ENCODE measurements at places on chromosomes 4 and X.

DNA sequence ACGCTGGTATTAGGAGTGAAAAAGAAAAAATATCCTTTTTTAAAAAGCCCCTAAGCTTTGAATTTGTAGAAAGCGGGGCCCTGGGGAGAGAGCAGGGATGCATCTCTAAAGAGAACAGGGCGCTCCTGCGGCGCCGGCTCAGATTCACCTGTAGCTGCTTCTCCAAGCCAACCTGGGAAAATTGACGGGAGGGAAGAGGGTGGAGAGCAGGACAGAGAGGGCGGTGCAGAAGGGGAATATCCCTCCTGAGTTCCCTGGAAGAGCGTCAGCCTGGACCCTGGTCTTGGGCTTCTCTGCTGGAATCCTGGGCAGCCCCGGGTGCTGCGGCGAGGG, 776 bp upstream of the SOWAHD start:
- DNase-seq, result no peak

- DNase-seq, result no peak
Measured at GRCh38 chr4:166091912-166092510, 219.0 kb downstream of the TLL1 start.

DNA sequence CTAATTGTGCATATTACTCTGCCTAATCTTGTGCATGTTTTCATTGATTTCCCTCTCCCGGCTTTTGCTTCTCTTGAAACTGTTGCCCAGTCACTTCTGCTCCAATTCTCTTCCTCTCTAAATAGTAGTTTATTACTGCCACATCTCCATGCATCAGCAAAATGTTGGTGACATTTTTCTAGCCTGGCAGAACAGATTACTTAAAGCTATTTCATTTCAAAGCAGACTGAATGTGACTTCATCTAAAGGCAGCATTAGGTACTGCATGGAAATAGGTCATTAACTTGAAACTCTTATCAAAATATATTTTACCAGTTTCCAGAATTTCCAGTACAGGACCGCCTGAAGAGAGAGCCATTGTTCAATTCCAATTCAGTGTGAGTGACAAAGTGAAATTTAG, 52.4 kb downstream of the HPGDS start:
- DNase-seq, result no peak

DNA sequence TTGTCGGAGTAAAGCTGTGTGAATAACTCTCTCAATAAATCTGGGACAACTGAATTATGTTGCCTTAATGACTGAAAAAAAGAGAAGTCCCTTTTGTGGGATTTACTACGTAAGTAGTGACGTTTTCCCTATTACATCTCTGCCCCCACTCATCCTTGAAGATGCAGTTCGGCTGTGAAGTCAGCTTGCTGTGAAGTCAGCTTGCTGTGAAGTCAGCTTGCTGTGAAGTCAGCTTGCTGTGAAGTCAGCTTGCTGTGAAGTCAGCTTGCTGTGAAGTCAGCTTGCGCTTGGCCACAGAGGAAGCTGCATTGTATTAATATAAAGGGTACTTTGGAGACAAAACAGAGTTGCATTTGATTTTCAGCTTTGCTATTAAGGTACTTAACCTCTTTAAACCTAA, 8.0 kb upstream of the VAMP7 start:
- DNase-seq, result no peak

- DNase-seq, result no peak
Measured at GRCh38 chr4:105092768-105093167, 53.9 kb upstream of the TET2 start.

DNA sequence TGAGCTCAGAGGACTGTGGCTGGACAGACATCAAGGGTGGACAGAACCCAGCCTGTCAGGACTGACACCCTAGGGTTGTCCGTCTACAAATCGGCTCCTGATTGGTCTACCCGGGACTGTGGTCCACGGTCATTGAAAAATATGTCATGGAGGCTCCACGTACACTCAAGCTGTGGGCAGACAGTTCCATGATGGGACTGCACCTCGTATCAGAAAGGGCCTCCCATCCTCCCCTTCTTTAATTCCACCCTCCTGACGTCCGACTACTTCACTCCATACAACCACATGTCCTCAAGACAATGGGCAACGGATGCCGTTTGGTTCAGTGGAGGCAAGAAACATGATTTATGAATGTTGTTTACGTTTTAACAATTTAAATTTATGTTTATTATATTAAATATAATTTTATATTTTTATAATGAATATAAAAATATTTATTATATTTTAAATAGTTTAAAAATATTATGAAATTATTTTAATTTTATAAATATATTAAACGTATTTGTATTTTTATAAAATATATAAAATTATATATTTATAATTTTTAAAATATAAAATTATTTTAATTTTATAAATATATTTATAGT, 58.0 kb upstream of the SHOX start:
- no peak for DNase-seq

DNA sequence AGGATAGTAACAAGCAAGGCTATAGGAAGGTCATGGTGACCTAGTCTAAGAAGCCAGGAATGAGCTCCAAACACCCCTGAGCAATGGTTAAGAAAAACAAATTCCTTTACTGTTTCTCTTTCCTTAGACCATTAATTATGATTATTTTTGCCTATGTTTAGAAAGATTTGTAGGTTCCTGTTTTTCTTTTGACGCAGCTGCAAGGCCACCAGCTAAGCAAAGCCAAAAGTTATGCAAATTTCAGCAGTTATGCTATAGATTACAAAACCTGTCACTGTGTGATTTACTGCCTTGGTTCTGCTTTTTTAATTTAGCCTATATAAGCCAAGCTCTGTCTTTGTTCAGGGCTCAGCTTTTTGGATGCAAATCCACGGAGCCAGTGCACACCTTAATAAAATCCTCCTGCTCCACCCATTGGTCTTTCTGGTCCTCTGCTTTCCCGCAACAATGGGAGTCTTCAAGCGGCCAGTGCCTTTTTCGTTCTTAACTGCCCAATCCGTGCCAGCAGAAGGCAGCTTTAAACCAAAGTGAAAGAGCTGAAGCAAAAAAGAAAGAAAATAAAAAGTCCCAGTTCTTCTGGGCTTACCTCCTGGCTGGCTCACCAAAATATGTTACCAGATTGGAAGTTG, 1.4 kb upstream of the CEP135 start:
- no peak for DNase-seq

- no peak for DNase-seq
Measured at GRCh38 chr4:140952717-140953116, 180.6 kb downstream of the RNF150 start.

DNA sequence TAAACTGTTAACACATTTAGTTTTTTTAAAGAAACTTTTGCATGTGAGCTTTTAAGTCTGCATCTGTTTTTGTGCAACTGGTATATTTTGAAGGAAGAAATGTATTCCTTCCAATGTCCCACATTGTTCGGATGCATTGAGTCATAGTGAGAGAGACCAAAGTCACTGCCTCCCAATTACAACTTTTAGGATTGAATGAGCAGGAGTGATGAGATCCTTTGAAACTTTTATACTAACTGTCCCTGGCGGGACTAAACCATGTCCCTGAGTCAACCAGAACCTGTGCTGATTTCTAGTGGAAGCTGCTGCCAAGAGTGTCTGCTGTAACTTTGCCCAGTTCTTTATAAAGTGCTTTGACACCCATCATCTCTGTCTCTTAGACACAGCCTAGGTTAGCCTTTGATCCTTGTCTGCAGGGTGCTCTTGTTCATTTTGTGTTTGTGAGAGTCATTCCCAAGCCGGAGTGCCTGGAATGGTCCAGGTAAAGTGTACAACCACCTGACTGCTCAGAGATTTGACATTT, 122.7 kb downstream of the ZNF518B start:
- DNase-seq, result no peak

- DNase-seq, result no peak
Measured at GRCh38 chrX:147072747-147073146, 258.2 kb upstream of the CXorf51A start.

DNA sequence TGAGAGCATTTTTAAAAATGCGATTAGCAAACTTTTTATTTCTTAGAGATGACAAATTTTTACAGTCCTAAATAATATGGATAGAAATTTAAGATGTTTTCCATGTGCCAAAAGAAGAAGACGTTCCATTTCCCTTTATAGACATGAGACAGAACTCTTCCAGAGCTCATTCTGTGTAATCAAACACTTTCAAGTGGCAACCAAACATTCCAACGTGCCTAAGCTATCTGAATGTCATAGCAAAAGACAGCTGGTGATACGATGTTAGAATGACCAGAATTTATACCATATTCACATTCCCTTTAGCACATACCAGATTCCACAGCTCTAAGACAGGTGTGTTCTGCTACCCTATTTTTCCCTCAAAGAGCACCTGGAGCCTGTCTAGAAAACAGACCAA, 133.2 kb downstream of the ENOX2 start:
- no peak for DNase-seq

DNA sequence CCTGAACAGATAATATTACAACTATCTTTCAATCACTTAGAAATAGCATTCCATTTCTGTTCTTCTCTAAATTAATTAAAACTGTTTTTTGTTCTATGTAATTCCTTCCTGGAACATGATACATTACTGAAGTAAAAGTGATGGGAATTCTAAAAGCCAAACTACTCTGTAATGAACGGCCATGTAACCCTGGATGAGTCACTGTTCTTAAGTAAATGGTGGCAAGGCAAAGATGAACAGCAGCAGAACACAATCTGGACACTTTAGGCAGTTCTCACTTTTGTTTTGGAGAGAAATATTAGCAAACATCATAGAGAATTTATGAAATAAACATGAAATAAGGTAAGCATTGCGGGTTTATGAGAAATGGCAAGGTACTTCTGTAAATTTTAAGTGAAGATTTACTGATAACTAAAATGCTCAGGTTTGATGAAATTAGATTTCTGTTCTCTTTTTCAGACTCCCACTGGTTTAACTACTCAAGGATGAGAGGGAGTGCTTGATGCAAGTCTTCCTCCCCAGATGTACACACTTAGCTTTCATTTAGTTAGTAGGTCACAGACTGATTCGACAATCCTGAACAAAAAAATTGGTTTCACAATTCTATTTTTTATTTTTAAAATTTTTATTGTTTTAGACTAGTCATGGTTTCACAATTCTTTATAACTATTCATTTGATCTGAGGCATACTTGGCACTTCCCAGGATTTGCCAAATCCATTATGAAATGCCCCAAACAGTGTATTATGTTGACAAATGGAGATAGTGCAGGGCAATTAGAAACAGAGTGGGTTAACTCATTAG, 964 bp upstream of the GPR82 start:
- no peak for DNase-seq

- no peak for DNase-seq
Measured at GRCh38 chr4:180832073-180832472, 1411.1 kb upstream of the TENM3 start.

GRCh38 chrX:74249963-74250362, 54.0 kb upstream of the ZCCHC13 start:
- no peak for DNase-seq

- DNase-seq, result no peak
Measured at GRCh38 chrX:135273162-135273561, 21.3 kb downstream of the ETDA start.

- no peak for DNase-seq
Measured at GRCh38 chr4:88196523-88197185, 38.2 kb upstream of the ABCG2 start.

DNA sequence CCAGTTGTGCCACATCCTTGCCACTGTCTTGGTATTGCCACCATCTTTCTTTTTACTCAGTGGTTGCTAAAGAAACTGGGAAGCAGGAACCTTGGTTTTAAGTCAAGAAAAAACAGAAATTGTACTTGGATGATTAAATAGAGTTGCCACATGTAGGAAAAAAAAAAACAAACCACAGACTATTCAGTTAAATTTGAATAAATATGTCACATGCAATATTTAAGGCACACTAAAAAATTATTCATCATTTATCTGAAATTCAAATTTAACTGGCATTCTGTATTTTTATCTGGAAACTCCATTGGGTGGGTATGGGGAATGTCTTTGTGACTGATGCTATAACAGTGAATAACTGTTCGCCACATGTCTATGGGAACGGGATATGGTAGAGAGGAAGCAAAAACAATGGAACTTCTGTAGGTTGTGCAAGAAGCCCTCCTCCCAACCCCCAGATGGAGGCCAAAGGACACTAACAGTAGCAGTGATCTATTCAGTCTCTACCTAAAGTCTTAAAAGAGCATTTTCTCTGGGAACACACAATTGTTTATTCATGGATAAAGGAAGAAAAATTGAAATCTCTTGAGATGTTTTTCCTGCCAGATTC, 57.0 kb upstream of the PLAC8 start:
- no peak for DNase-seq

DNA sequence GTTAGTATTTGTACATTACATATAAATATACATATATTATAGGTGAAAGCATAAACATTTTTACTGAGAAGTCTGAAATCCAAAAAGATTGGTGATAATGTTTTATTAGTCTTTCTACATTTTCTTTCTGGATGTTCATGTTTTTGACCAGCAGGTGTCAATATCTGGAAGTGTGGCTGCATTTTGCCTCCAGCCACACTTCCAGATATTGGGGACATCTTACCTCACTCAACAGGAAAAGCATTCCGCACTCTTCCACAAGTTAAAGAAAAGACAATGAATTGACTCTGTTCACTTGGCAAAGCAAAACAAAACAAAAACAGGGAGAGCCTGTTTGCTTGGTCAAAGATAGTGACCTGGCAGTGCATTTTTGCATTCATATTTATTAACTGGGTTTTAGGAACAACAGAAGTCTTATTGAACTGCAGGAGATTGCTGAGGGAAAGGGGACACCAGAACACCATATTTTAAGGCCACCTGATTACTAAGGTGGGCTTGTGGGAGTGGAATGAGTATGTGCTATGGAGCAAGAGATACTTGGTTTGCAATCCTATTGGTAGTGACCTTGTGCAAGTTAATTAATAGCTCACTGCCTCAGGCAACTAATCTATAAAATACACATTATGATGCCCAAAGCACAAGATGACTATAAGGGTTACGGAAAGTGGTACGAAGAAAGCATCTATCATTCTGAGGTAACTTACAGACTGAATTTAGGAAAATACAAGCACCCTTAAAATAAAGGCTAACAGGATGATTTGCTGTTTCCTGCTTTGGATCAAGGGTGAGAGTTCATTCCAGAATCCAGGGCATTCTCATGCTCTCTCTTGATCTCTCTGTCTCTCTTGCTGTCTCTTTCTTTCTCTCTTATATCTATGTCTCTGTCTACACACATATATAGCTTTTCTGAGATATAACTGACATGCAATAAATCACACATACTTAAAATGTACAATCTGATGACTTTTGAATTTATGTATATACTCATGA, 389.9 kb upstream of the EMCN start:
- no peak for DNase-seq

GRCh38 chr4:43425206-43425605, 532.7 kb downstream of the GRXCR1 start:
- DNase-seq, result no peak

GRCh38 chr4:105127170-105127445, 19.6 kb upstream of the TET2 start:
- no peak for DNase-seq

DNA sequence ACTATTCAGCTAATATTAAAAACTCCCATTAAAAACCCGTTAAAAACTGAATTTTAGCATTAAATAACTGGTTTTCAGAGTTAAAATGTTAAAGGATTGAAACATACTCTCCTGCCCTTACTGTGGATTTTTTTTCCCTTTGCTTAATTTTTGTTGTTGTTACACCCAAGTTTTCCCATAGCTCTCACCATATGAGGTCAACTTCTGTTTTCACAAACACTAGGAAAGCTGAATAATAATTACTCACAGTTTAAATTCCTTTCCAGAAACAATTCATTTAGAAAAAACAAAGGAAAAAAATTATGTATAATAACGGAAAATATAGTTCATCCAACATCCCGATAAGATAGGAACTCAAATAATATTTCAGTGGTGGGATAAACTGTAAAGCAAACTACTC, 129.0 kb downstream of the PPP3CA start:
- no peak for DNase-seq

GRCh38 chr4:80173841-80174240, 23.5 kb upstream of the PRDM8 start:
- DNase-seq, result no peak

- DNase-seq, result no peak
Measured at GRCh38 chrX:24842486-24842885, 148.8 kb downstream of the POLA1 start.

All from CD4-positive, alpha-beta memory T cell (primary cell).